ENCODE measurements at places on chromosomes 2 and 18.

GRCh38 chr2:230888824-230889400, 24.2 kb downstream of the ITM2C start:
- DNase-seq, result no peak

- no peak for DNase-seq
Measured at GRCh38 chr2:229703909-229704630, 10.3 kb downstream of the DNER start.

DNA sequence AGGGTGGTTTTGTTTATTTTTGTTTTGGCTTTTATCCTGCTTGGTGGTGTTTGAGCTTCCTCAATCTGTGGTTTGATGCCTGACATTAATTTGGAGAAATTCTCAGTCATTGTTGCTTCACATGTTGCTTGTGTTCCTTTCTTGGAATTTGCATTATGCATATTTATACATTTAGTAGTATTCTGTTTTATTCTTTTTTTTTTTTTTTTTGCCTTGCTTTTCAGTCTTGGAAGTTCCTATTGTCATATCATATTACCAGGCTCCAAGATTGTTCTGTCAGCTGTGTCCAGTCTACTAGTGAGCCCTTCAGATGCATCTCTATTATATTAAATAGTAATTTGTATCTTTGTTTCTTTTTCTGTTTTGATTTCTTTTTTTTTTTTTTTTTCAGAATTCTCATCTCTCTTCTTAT, 77.0 kb downstream of the EPC2 start:
- DNase-seq, result no peak

DNA sequence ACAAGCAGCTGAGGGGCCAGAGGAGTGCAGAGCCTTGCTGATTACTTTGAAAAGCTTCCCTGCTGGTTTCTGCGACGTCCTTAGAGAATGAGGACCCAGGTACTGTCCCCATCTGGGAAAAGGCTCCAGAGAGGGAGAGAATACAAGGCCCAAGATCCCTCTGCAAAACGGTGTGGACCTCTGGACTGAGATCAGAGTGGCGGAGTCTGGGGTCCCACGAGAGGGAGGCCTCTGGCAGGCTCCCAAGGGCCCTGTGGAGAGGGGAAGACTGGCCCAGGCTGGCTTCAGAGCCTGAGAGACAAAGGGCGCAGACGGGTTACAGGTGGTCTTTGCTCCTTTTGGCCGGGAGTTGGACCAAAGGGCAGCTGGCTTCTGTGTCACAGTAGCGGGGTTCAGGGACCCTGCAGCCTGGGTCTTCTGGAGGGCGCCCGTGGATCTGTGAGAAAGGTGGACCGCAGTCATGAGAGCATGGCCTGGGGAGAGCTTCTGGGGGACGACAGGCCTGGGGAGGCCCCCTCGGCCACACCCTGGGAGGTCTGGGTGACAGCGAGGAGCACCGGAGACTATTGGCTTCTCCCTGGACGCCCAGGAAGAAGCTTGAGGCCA, 805 bp downstream of the SNORC start:
- DNase-seq, result no peak

DNA sequence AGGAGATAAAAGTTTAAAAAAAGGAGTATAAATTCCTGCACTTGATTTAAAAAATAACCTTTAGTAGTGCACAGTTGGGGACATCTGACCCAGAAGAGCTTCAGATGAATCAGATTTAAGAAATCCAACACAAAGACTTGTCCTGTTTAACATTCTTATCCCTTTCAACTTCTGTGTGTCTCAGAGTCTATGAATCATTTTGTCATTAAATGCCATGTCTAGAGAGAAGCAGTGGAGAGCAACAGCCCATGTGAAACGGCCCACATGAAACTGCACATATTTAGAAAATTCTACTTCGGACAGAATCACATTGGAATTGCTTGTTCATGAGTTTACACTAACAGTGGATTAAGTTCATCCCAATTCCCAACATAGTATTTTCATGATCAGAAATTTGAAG, 278.6 kb downstream of the SLC8A1 start:
- DNase-seq, result no peak

GRCh38 chr2:3126171-3126910, 251.3 kb downstream of the EIPR1 start:
- DNase-seq, result no peak

DNA sequence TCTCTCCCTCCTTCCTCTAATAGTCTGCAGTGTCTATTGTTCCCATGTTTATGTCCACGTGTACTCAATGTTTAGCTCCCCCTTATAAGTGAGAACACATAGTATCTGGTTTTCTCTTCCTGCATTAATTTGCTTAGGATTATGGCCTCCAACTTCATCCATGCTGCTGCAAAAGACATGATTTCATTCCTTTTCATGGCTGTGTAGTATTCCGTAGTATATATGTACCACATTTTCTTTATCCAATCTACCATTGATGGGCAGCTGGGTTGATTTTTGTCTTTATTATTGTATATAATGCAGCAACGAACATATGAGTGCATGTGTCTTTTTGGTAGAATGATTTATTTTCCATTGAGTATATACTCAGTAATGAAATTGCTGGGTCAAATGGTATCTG, 13.8 kb downstream of the GKN2 start:
- no peak for DNase-seq

GRCh38 chr2:68992933-68993332, 18.5 kb downstream of the GKN1 start:
- no peak for DNase-seq

DNA sequence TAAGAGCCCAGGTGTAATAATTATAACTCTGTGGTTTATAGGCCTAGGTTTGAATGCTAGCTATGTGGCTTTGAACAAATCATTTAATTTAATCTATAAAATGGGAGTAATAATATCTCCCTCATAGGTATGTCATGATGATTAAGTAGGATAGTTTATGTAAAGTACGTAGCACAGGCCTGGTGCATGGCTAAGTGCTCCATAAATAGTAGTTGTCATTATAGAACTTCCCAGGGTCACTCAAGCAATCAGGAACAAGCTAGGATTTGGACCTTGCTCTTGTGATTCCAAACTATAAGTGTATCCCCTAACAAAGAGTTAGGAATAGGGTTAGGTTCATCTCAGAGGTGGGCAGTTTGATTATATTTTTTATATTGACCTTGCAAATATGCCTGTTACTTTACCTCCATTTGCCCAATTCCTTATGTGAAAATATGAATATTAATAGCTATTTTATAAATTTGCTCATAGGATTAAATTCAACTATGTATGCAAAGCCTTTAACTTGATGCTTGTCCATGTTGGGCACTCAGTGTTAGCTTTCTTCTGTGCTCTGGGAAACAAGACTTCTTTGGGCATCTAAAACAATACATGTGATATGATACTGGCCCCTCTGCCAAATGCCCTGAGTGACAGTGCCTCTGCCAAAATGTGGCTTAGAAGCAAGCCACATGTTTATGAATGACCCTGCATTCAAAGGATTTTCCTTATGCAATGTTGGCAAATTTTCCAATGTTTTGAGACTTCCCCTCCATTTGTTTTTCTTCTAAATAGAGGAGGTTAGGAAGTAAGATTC, 353.6 kb downstream of the KIAA1328 start:
- no peak for DNase-seq

DNA sequence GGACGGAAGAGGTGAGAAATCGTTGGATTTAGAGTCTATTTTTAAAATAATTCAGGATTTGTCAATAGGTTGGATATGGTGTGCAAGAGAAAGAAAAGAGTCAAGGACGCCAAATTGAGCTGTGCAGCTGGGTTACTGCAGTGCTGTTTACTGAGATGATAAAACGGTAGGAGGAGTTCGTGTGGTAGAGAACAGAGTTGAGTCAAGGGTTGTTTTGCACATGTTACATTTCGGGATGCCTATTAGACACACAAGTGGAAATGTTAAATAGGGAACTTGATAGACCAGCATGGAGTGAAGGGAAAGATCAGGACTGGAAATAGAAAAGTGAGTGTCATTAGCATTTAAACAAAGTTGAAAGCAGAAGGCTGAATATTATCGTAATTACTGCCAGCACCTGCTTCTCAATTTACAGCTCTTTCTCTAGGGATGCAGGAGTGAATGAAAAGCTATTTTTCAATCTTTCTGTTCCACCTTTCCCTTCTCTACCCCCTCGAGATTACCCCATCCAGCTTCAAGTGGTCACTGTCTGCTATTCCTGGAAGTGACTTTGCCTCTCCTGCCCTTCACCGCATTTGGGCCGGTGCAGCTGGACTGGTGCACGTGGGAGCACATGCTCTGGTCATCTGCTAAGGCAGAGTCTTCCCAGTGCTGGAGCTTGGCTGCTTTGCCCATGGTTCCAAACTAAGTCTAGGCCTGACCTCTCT, 30.3 kb downstream of the GPR75 start:
- no peak for DNase-seq

- DNase-seq, result no peak
Measured at GRCh38 chr2:551621-552020, 125.6 kb downstream of the TMEM18 start.

DNA sequence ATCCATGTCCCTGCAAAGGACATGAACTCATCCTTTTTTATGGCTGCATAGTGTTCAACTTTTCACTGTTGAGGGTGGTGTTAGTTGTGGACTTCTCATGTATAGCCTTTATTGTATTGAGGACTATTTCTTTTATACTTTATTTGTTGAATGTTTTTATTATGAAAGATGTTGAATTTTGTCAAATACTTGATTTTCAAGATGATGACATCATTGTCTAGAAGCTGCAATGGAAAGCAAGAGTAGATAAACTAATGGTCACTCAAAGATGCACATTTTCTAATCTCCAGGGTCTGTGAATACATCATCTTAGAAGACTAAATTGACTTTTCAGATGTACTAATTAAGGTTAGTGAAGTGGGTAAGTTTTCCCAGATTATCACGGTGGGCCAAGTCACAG, 1117.0 kb downstream of the DSC3 start:
- DNase-seq, result no peak

DNA sequence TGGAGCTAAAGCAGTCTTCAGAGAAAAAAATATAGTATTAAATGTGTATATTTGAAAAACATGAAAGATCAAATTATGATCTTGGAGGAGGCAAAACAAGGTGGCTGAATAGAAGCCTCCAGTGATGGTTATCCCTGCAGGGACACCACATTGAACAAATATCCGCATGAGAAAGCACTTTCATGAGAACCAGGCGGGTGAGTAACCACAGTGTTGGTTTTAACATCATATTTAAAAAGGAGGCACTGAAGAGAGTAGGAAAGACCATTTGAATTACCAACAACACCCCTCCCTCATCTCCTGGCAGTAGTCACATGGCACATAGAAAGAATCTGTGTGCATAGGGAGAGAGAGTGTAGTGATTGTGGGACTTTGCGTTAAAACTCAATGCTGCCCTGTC, 759.6 kb upstream of the NRXN1 start:
- no peak for DNase-seq

DNA sequence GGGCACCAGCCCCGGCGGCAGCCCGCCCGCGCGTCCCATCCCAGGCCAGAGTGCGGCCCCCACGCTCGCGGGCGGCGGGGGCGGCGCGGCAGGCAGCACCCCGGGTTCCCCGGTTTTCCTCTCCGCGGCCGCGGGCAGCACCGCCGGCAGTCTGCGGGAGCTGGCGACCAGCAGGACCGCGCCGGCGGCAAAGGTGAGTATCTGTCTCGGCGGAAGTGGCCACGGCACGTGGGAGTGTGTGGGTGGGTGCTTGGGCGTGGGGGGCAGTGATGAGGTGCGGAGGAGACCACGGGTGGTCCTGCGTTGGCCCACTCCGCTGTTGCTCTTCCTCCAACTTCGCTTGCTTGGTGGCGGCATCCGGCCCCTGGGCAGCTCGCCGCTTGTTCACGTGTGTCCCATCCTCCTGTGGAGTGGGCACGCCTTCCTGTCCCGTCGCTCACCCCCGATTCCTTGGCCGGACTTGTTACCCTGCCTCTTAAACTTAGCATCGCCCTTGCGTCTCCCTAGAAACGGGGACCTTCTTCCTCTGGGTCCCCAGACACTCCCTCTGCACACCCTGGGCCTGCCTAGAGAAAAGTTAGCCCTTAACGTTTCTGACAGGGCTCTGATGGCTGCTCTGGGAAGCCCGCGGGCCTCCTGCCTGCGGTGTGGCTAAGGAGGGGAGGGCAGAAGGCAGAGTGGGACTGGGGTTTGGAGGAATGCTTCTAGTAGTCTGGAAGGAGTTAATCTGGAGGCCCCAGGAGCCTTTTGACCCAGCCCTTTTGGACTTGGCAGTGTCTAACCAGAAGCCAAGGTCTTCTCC, 1.1 kb downstream of the SH3RF3 start:
- DNase-seq, result peak; percentile 5

- no peak for DNase-seq
Measured at GRCh38 chr2:152307863-152308262, 27.1 kb upstream of the FMNL2 start.

DNA sequence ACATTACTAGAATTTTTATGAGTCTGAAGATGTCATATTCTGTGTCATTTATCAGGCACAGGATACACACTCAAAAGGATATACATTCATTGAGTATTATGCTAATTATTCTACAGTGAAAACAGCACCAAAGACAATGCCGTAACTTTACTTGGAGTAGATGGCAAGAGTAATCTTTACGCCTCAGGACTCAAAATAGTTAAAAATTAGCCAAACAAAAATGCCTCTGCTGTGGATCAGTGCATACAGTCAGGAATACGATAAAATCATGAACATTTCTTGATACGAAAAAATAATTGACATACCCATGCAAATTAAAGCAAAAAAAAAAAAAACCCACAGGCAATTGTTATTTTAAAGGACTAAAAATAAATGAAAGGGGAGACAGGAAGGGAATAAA, 129.7 kb downstream of the NETO1 start:
- DNase-seq, result no peak

DNA sequence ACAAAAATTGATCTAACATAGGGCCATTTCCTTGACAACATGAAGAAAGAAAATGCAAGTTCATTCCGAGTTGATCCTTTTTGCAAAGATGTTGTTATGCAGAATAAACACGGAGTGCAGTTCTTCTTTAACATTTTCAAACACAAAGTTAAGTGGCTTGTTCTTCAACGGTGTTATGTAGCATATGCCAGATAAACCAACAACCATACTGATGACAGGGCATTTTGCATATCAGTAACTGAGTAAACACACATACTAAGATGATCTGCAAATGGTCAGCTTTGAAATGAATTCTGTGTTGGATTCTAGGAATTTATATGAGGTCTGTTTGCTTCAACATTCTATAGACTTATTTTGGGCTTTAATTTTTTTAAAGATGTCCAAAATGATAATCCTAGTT, 266.4 kb downstream of the GPD2 start:
- DNase-seq, result no peak

- DNase-seq, result no peak
Measured at GRCh38 chr2:222943820-222944219, 83.0 kb downstream of the ACSL3 start.

DNA sequence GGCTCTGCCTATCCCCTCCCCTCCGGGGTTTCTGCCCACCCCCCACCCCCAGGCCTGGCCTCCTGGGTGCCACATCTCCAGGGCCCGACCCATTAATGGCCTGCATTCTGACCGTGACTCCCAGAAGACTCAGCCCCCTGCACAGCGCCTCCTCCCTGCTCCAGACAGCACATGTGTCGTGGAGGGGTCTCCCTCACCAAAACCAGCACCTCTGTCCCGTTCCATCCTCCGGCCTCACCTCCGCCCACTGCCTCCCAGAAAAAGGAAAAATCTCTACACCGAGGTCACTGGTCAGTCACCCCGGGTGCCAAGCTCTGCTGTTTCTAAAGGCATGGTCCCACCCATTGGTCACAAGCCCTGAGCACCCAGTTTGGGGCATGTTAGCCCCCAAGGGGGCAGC, 65.2 kb downstream of the GBX2 start:
- DNase-seq, result no peak

- no peak for DNase-seq
Measured at GRCh38 chr2:40592218-40592617, 140.3 kb upstream of the SLC8A1 start.

All from T-cell (primary cell).